Germinal center (tissue), 1 donor: ENCODE measurements at places on chromosomes 5 and 9.

GRCh38 chr5:1097381-1097987 lies 14.4 kb downstream of the SLC12A7 start:
- no peak for DNase-seq

GRCh38 chr9:98971168-98971914 lies 27.6 kb downstream of the COL15A1 start:
- DNase-seq, result no peak

DNA sequence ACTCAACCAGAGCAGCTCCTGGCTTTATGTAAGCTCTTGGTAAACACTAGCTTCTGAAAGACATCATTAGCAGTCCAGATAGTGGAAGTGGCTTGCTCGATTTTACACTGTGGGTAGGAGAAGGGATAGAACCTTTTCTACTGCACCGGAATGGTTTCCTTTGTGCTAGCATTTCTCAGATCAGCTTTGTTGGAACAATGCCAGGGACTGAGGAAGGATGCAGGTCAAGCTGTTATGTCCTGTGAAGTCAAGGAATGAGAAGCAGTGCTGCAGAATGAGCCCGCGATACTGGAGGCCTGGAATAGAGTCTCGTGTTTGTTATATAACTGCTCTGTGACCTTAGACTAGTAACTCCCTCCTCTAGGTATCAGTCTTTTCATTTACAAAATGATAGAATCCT lies 233.6 kb downstream of the GABRB2 start:
- no peak for DNase-seq

DNA sequence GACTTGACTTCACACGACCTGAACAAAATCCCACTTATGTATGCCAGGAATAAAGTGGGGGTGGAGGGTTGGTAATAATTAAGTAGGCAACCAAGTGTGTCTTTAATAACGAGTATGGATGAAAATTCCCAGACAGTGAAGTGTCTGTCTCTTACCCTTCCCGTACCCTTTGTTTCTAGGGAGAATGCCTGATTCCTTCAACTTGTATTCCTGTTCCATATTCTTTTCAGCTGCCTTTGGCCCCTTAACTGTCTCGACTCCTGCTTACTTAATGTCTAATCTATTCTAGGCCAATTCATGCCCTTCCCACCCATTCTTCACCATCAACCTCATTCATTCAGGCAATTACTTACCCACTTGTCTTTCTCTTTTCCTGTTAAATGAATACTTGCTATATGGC lies 380.5 kb downstream of the RAB3C start:
- no peak for DNase-seq

DNA sequence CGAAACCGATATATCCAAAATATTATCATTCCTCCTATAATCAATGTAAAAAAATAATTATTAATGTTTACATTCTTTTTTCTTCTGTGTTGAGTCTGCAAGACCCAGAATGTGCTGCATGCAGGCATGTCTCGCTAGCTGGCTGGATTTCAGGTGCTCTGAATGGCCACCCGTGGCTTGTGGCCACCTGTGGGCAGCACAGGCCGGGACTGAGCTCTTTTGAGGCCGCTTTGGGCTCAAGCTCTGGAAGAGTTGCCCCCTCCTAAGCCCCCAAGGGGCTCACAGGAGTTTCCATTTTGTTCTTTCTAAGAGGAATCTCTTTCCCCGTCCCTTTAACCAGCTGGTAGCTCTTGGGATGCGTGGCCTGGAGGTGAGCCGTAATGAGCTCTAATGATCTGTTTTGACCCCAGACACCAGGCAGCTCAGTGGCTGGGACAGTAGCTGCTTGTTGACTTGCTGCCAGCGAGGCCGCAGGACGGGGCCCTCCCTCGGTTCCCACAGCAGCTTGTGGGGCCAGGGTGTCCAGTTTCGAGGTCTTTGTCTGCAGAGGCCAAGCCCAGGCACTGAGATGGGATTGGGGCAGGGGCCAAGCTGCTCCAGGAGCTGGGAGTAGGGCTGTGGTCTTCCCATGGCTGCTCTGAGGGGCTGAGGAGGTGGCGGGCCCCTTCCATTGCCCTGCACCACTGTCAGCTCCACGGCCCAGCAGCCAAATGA lies 20.8 kb downstream of the ASS1 start:
- no peak for DNase-seq

GRCh38 chr5:172634106-172634899 lies 6.8 kb upstream of the NEURL1B start:
- DNase-seq, result no peak

DNA sequence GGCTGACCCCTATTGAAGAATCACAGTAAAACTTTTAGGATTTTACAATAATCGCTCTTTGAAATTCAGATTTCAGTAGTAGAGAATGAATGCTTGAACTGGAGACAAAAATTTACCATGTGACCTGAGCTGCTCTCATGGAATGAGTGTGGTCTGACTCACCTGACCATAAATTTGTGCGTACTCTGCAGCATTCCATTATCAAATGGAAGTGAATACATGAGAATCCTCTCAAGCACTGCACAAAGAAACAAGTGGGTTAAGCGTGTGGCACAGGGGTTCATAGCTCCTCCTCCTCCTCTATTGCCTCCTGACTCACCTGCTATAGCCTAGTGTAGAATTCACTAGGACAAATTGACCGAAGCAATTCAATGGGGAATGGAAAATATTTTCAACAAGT lies 269.8 kb upstream of the CDH9 start:
- no peak for DNase-seq
